ENCODE measurements at places on chromosomes 4 and X.

DNA sequence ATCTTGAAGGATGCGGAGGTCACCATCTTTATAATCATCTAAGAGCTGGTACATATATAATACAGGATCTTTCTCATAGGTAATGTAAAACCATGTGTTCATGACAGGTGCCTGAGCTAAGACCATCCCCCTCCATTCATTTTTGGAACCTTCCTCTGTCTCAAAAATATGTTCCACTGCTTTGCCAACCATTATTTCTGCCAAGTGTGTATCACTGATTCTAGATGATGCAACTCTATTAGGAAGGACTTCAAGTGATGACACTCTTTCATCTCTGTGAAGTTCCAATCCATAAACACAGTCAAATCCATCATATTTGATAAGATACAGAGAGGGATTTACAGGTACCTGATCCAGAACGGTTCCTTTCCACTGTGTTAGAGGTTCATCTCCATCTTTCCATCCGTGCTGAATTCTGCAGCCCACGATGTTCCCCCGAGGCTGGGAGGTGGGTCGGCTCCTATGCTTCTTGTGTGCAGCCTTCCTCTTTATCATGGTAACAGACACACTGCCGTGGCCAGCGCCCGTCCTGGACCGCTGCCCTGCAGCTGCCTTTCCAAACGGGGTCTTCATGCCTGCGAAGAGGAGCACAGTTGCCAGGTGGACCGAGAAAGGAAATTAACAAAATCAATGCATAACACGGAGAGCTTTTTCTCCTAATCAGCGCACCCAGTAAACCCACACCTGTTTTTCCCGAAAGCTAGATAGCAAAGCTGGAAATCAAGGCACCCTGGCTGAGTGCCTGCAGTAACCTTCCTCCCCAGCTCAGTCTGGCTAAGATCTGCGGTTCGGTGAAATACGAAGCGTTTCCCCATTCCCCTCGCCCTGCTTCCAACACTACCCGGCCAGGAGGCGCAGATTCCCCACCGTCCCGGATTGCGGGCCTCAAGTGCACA is 718 bp downstream of the SPIN3 start:
- no peak for DNase-seq

GRCh38 chrX:63713526-63713925 is 71.5 kb downstream of the ARHGEF9 start:
- no peak for DNase-seq

DNA sequence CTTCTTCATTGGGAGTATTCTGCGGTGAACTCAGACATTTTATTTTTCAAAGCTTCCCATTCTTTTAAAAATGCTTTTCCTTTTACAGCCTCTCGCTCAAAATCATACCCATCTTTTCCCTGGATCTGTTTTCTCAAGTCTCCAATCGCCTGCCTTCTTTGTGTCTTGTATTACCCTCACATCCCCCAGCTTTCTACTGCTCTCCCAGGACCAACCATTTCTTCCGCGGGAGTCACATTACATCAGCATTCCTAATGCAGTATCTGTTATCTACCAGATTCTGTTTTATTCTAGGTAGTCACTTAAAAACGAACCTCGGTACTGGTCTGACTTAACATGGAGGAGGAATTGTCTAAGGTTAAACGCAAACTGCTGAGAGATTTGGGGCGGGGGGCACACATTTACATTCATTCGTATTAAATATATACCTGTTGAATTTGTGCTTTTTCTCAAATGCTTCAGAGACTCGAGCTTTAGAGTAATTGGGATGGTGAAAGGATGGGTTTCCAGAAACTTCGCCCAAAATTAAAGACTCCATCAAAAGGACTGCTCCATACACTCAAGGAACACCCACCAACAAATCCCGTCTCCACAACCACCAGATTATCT is 493 bp upstream of the UCHL1 start:
- DNase-seq, result no peak

GRCh38 chr4:109902559-109903251 is 10.0 kb upstream of the EGF start:
- DNase-seq, result no peak

- no peak for DNase-seq
Measured at GRCh38 chr4:92270908-92271307, 32.9 kb upstream of the GRID2 start.

Data from amygdala (tissue), 56 donors.